CD4-positive, alpha-beta memory T cell (primary cell): ENCODE measurements at places on chromosomes 5 and 9. TPM values are rescaled to one million over a fixed set of nuclear protein-coding genes. Genes with fewer than 3 reads are reported as not detected.

GRCh38 chr9:10230512-10230911 lies 382.3 kb downstream of the PTPRD start:
- no peak overlapping the region for H3K27ac ChIP-seq
- H3K4me3 ChIP-seq: no peak overlapping the region
- H3K4me1 ChIP-seq: no peaks in the 10 kb centered on the region
- no peaks in the 10 kb centered on the region for H3K36me3 ChIP-seq
- no peak for DNase-seq
- no peaks in the 10 kb centered on the region for H3K27me3 ChIP-seq

The IL3 gene
- not detected for polyA plus RNA-seq

The GMCL2 gene
- not detected for polyA plus RNA-seq

DNA sequence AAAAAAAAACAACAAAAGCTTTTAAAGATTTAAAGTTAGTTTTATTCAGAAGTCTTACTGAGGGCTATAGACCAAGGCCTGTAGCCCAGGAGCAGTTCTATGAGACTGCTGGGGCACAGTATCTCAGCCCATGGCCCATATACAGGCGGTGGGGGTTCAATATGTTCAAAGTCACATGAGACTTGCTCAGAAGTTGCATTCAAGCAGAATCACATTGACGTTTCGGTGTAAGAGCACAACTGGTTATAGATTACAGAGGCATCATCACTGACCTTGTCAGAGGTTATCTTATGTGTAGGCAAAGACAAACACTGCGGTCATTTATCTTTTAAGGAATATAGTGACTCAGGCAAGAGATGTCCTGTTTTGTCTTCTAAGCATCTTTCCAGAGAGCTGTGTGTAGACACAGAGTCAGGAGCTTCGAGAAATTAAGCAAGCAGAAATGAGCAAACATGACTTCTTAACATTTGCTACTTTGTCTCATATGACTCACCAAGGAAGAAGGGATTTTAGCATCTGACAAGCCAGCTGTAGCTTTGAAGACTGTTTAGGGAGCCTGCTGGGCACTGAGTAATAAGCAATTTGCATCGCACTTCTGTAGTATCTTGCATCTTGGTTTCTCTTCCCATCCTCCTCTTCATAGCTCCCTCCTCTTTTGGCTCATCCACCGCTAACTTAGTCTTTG lies 12.9 kb upstream of the F2RL1 start:
- H3K4me3 ChIP-seq: no peak overlapping the region
- H3K27ac ChIP-seq: no peak overlapping the region
- no peak for DNase-seq
- no peaks in the 10 kb centered on the region for H3K27me3 ChIP-seq
- H3K36me3 ChIP-seq: no peaks in the 10 kb centered on the region

- H3K4me3 ChIP-seq: no peak overlapping the region
- DNase-seq: no peak
- no peaks in the 10 kb centered on the region for H3K36me3 ChIP-seq
- H3K27ac ChIP-seq: no peak overlapping the region
These were observed 54.2 kb downstream of the ELAVL2 start for GRCh38 chr9:23771746-23772384.

The COL5A1 gene
- 0.36 TPM for polyA plus RNA-seq

DNA sequence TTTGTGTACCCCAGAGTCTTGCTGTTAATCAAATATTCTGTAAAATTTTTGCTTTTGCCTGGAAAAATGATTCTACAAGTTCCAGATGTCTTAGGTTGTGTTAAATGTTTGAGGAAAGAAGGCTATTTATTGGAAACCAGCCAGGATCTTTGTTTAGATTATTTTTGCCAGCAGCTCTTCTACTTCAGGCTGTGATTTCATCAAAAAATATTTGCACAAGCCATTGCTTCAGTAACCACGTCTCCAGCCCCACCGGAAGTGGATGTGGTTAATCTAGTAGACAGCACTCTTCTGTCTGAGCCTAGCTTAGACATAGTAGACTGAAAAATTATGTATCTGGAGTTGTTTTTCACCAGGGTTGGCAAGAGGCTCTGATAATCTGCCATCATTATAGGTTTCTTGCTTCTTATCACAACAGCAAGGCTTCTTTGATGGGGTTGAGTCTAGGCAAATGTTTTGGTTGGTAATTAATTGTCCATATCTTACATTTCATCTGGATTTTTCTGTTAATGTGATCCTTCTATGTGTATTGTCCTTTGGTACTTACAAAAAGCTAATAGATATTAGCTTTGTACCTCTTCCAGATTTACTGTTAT lies 17.1 kb downstream of the KCTD16 start:
- peak; percentile 82 for DNase-seq
- H3K4me3 ChIP-seq: no peak overlapping the region
- H3K36me3 ChIP-seq: no peaks in the 10 kb centered on the region
- no peaks in the 10 kb centered on the region for H3K27me3 ChIP-seq

The DAP gene
- polyA plus RNA-seq: 88.1 TPM

The LCN12 gene
- not detected for polyA plus RNA-seq

DNA sequence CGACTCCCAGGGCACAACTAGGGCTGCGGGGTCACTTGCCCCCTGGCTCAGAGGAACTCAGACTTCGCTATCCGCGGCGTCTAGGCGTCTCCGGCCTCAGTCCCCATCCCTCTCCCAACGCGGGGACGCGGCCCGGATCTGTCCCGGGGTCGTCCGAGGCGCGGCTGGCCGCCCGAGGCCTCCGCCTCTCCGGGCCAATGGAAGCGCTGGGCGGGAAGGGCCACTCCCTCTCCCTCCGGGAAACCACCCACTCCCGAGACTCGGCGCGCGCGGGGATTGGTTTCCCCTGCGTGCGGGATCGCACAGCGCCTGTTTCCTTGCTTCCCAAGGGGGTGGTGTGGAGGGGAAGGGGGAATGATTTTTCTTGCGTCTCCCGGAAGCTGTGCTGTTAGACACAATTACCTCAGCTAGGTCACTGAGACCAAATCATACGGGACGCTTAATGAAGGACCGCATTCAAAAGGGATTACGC lies 38.3 kb downstream of the NR2F1 start:
- no peak overlapping the region for H3K4me3 ChIP-seq
- DNase-seq: no peak
- peaks cover 21% of the 10 kb centered on the region for H3K4me1 ChIP-seq
- no peaks in the 10 kb centered on the region for H3K36me3 ChIP-seq

The WHRN gene
- 0.24 TPM for polyA plus RNA-seq

- H3K4me1 ChIP-seq: no peaks in the 10 kb centered on the region
- H3K27ac ChIP-seq: no peak overlapping the region
These were observed 55.2 kb upstream of the JAK2 start for GRCh38 chr9:4929917-4930316.

- peaks cover 60% of the 10 kb centered on the region for H3K36me3 ChIP-seq
- H3K4me1 ChIP-seq: peaks cover 41% of the 10 kb centered on the region
- DNase-seq: no peak
- no peak overlapping the region for H3K27ac ChIP-seq
- no peaks in the 10 kb centered on the region for H3K27me3 ChIP-seq
These were observed 79.5 kb downstream of the PRRT1B start for GRCh38 chr9:131624636-131625507.

DNA sequence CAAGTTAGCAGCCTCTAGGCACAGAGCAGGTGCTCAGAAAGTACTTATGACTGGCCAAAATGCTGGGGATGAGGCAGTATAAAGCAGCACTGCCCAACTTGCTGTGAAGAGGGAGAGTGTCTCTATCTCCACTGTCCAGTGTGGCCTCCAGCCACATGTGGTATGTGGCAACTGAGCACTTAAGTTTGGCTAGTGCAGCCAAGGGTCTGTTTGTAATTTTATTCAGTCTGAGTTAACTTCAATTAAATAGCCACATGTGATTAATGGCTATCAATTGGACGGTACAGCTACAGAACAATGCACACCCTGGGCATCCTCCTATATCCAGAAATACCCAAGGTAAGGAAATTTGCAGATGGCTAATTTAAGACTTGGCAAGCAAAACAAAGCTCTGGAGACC lies 26.9 kb downstream of the ROR2 start:
- H3K4me3 ChIP-seq: no peak overlapping the region
- no peaks in the 10 kb centered on the region for H3K36me3 ChIP-seq
- no peaks in the 10 kb centered on the region for H3K4me1 ChIP-seq
- DNase-seq: no peak

The OGN gene
- polyA plus RNA-seq: 0.24 TPM

The NME5 gene
- not detected for polyA plus RNA-seq

DNA sequence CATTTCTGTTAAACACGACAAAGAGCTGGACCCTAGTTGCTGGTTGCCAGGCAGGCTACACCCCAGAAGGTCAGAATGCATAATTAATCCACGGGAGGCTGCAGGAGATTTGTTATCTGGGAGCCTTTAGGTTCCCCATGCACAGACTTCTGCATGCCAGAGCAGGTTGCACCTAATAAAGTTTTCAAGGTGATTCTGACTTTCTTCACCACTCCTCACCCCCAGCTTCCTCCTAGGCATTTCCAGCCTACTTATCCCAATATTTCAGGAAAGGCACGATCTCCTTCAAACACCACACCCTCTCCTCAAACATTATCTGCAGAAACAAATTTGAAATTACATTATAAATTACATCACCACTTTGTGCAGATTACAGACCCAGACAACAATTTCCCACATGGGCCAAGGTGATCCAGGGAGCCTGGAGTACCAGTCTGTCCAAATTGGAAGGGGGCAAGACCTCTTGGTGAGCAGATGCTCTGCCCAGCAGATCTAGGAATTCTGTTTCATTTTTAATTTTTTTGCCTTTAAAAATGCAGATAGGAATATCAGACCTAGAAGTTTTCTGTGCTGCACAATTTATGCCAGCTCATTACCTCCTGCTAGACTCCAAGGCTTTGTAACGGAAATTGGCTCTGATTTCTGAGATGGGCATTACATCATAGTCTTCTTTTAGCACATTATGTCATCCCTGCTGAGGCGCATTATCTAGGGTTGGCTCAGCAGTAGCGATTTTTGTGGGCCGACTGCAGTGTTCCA lies 363.4 kb upstream of the SLC30A5 start:
- H3K4me1 ChIP-seq: no peaks in the 10 kb centered on the region
- no peaks in the 10 kb centered on the region for H3K36me3 ChIP-seq
- no peak overlapping the region for H3K4me3 ChIP-seq
- H3K27me3 ChIP-seq: no peaks in the 10 kb centered on the region
- no peak overlapping the region for H3K27ac ChIP-seq

The TUSC1 gene
- polyA plus RNA-seq: not detected

DNA sequence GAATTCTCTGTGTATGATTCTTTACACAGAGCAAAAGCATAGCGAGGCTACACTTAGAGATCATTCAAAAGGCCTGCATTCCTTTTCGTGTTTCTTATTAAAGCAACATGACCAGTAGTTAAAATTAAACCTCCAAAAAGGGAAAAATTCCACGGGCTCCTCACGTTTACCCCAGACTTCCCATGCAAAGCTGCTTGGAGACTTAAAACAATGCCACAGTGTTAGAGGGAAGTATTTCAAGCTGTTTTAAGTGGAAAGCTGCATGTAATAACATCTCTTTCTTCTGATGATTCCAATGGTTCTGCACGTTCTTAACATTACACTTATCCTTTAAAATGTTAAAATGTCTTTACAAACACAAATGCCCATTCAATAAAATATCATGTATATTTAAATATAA lies 405.2 kb downstream of the SEMA5A start:
- no peaks in the 10 kb centered on the region for H3K36me3 ChIP-seq
- no peaks in the 10 kb centered on the region for H3K27me3 ChIP-seq
- H3K27ac ChIP-seq: no peak overlapping the region
- no peak for DNase-seq
- H3K4me3 ChIP-seq: no peak overlapping the region

GRCh38 chr9:80175286-80176150 lies 603.8 kb downstream of the TLE4 start:
- no peak for DNase-seq
- no peak overlapping the region for H3K27ac ChIP-seq
- H3K4me1 ChIP-seq: no peaks in the 10 kb centered on the region
- H3K27me3 ChIP-seq: no peaks in the 10 kb centered on the region

DNA sequence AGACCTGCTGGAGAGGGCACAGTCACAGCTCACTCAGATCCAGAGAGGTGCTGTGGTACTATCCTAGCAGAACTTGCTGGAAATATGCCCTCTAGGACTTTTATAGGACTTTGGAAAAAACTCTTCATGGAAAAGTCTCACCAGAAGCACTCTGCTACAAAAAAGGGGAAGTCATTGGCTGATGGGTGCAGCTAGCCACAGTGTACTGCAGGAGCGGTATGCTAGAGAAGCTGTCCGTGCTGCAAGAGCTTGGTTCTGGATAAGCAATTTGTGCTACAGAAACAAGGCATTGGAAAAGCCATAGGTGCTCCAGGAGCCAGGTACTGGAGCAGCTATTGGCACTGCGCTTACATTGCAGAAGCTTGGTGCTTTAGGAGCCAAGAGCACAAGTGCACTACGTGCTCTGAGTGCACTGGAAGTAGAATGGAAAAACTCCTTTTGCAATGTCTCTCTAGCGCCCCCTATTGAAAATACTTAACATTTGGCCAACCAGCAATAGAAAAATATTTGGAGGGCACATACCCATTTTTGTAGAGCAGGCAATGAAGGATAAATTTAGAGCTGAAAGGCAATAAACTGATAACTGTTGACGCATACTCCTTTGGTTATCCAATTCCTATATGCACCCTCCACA lies 83.4 kb downstream of the MEGF10 start:
- no peaks in the 10 kb centered on the region for H3K27me3 ChIP-seq
- DNase-seq: no peak
- no peaks in the 10 kb centered on the region for H3K4me1 ChIP-seq
- H3K27ac ChIP-seq: no peak overlapping the region
- H3K36me3 ChIP-seq: no peaks in the 10 kb centered on the region

The ZNF483 gene
- polyA plus RNA-seq: 7.9 TPM

The SMAD5 gene
- 13.6 TPM for polyA plus RNA-seq

The ABO gene
- 1.7 TPM for polyA plus RNA-seq

The SOX30 gene
- 0.52 TPM for polyA plus RNA-seq
